Left cardiac atrium (tissue), 4 donors: ENCODE measurements at places on chromosomes 7 and 10. TPM values are rescaled to one million over a fixed set of nuclear protein-coding genes. Genes with fewer than 3 reads are reported as not detected.
A peak's percentile ranks its signal among the peaks of the same experiment; 100 is the strongest.

- DNase-seq, result peak; percentile 7
Observed at GRCh38 chr10:101578803-101579515, 9.1 kb downstream of the POLL start.

DNA sequence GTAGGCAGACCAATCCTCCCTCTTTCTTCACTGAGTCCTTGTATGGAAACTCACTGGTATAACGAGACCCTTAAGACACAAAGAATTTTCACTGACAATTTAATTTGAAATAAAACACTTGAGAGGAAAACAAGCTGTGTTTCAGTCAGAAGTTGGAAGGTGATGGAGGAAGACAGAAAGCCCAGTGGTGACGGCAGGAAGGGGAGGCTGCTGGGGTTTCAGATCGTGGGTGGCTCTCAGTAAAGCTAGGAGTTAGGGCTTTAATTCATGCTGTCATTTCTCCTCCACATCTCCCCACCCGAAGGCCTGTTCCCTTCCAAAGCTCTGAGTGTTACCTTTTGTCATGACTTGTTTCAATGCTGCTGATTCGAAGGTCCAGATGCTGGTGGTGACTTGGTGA is 605.2 kb upstream of the DPP6 start:
- no peak for DNase-seq

GRCh38 chr10:94122211-94122610 is 128.5 kb downstream of the PLCE1 start:
- no peak for DNase-seq

GRCh38 chr10:11175823-11176243 is 158.2 kb downstream of the CELF2 start:
- DNase-seq, result no peak

DNA sequence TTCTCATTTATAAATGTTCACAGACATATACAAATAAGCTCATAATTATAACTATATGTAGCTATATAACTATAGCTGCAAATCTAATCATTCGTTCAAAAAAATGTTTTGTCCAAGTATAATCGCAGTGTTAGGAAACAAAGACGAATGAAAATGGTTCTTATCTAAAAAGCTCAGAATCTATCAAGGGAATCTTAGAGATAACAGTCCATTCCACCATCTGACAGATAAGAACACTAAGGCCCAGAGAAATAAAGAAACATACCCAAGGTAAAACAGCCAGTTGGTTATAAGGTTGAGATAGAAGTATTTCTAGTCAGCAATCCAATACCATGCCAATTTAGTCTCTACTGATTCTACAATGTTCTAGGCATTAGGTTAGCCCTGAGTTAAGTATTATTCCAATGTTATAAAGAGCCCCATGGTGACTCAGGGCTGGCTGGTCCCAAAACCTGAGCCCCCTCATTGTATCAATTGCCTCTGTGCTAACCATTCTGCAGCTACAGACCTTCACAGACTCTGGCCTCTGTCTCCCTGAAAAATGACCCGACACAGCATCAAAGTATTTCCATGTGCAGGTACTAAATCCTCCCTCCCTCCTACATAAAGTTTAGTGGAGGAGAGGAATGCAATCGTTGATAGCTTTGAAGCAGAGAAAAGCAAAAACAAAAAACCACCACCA is 30.0 kb downstream of the CHCHD3 start:
- no peak for DNase-seq

DNA sequence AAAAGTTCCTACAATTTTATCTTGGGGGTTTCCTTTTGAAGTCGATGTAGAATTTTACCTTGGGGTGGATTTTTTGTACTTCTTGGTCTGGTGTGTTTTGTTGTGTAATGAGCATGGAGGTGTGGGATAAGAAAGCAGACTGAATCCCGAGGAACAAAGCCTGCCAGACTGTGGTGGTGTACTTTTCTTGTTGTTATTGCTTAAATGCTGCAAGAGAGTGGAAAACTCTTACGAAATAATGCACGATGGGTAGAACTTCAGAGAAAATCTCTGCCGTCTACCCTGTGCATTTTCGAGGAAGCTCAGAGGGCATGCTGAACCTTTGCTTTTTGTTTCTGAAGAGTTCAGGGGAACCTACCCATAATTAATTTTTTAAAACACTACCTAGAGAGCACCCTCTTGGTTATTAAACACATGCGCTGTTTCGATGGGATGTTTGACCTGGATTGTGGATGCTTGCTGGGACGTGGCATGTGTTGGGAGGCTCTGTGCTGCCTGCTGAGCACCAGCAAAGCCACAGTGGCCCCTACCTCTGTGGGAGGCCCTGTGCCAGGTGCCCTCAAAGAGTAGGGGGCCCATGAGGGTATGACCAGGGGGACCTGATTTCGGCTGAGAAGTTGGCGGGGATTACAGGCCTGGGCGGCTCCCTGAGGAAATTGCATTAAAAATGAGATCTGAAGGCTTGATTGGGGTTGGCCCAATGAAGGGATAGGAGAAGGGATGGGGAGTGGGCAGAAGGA is 94.1 kb downstream of the TCF7L2 start:
- DNase-seq, result no peak

DNA sequence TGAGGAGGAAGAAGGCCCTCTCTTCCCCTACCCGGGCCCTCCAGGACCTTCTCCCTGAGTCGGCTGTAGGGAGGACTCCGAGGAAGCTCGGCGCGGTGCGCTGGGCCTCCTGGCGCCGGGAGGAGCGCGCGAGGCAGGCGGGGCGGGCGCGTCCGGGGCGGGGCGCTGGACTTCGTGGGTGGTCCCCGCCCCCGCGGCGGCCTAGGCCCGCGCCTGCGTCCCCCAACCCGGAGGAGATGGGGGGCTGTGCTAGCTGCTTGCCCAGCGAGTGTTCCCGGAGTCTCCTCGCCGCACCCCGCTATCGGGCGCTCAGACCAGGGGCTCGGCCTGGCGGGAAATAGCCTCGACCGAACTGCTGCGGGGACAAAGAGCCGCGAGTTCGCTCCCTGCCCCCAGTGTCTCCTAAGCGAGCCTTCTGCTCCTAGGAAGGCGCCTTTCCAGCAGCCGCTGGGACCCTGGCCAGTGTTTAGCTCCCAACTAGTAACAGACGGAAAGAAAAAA is 19.2 kb upstream of the SMO start:
- peak; percentile 72 for DNase-seq

DNA sequence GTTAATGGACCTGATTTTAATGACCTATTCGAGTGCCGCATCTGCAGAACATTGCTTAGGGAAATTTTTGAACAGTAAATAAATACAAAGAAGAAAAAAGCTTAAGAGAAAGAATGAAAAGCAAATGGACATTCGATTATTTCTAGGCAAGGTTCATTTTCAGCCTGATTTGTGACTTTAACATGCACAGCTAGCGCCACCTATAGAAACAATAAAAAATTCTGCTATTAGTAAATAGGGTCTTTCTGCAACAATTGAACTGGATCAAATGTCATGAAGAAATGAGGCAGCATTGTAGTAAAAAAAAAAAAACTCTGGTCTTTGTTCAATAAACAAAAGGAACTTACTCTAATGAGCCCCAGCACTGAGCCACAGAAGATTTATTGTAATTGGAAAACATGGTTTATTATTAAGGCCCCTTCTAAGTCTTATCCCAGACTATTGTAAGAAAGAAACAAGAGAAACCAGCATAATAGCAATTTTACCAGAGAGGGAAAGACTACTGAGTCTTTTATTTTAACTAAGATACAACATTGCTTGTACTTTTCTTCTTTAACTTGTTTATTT is 41.4 kb upstream of the GHITM start:
- no peak for DNase-seq

The UTF1 gene
- not detected for total RNA-seq

The SFMBT2 gene
- total RNA-seq, result 9.9 TPM

The CYP2W1 gene
- total RNA-seq, result not detected
